Foreskin keratinocyte (primary cell): ENCODE measurements at places on chromosomes 4 and X. TPM values are rescaled to one million over a fixed set of nuclear protein-coding genes. Genes with fewer than 3 reads are reported as not detected.

SLC9B1 gene
- total RNA-seq = 0.11 and 0.20 TPM in 2 replicates

KCNIP4 gene
- total RNA-seq = not detected in 2 replicates

GABRE gene
- 8.3 and 9.8 TPM in 2 replicates for total RNA-seq

DAPP1 gene
- 54.2 and 60.6 TPM in 2 replicates for total RNA-seq

RAB40AL gene
- 0.14 TPM in 1 of 2 replicates, not detected in the other for total RNA-seq

SLC38A5 gene
- 170 and 252 TPM in 2 replicates for total RNA-seq

SPANXB1 gene
- not detected in 2 replicates for total RNA-seq
